Suppressor macrophage (primary cell): ENCODE measurements at places on chromosomes 16 and 17.

DNA sequence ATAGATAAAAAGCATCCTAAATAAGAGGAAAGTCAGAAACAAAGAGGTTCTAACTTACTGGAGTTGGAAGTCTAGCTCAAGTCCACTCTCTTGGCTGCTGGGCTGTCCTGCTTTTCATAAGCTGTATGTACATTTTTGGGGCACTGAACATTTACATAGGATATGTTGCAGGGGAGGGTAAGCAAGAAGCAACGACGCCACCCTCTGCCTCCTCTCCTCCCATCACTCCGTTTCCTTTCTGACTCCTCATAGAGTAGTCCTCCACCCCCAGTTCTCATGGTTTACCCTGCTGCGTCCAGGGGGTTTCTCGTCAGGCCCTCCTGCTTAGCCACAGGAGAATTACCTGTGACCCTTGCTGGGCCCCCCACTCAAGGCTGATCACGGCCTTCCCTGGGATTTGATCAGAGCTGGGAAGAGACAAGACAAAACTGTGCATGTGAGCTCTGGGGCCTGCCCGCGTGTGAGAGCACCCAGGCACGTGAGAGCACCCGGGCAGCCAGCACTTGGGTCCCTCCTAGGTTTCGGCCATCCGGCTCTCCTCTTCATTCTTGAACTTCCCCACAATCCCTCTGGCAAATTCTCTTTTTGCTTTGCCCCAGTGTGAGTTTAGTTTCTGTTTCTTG, 37.1 kb downstream of the TMEM11 start:
- no peak for DNase-seq

GRCh38 chr17:64231567-64232141, 31.4 kb downstream of the TEX2 start:
- DNase-seq = no peak

DNA sequence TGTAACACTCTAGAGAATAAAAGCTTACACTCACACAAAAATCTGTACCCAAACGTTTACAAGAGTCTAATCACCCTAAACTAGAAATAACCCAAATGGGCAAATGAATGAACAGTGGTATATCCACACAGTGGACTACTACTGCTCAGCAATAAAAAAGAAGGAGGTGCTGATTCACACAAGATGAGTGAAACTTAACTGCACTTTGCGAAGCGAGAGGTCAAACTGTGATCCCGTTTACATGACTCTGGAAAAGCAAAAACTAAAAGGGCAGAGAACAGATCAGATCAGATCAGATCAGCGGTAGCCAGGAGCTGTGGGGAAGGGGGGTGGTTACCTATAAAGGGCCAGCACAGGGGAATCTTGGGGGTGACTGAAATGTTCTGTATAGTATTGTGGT, 113.4 kb downstream of the TRIM37 start:
- no peak for DNase-seq

DNA sequence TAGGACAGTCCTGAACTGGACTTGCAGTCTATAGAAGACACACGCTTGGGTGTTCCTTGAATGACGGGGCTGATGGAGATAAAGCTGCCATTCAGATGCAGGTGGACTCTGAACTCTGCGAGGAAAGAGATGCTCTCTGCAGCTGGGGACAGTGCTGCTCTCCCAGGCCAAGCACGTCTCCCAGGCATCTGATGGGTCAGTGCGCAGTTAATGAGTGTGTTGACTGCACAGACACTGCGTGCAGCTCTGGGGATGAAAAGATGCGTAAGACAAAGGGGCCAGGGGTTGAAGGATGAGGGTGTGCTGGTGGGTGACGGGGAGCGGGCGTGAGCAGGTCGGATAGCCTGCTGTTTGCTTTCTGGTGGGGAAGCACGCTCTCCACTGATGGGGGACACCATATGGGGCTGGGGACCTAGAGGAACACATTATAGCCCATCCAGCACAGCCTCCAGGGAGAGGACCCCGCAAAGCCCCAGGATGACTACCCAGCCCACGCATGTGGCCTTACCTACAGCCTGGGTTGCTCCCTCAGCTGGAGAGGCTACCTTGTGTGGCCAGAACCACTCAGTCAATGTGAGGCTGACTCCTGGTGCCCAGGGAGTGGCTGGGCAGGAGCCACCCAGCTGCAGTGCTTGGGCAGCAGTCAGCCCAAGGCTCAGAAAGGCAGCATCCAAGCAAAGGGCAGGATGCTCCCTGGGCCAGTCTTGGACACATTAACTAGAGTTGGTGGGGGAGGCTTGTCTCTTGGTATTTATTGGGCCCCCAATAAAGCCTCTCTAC, 246.3 kb downstream of the RBFOX3 start:
- DNase-seq = no peak
